MV-4-11 (cell line): ENCODE measurements at places on chromosomes 3 and 15.

DNA sequence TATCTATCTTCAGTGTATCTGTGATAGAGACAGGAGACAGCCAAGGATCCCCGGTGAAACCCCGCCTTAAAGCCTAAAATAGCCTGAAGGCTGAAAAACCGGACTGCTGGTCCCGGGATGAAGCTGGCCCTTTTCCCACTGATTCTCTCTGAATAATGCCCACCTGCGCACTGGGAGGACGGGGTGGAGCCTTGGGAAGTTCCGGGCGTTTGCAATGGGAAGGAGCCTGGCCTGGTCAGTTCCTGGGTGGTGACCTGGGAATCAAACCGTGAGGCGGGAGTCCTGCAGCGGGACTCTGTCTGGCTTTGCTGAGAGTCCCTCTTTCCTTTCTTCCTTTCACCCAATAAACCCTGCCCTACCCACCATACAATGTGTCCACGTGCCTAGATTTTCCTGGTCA lies 157.9 kb downstream of the C3orf38 start:
- DNase-seq = no peak

GRCh38 chr3:189567322-189567721 lies 63.9 kb upstream of the TP63 start:
- no peak for DNase-seq

GRCh38 chr15:90860450-90860849 lies 7.9 kb upstream of the FURIN start:
- DNase-seq = no peak

- DNase-seq = peak; percentile 22
Observed at GRCh38 chr15:87669846-87670245, 586.7 kb downstream of the NTRK3 start.

- no peak for DNase-seq
Observed at GRCh38 chr3:124800511-124801258, 70.4 kb downstream of the UMPS start.

GRCh38 chr3:107993771-107994170 lies 97.1 kb downstream of the CD47 start:
- DNase-seq = no peak

- no peak for DNase-seq
Observed at GRCh38 chr3:151550642-151551041, 89.8 kb upstream of the IGSF10 start.

- no peak for DNase-seq
Observed at GRCh38 chr3:109440353-109440752, 103.0 kb upstream of the DPPA4 start.

DNA sequence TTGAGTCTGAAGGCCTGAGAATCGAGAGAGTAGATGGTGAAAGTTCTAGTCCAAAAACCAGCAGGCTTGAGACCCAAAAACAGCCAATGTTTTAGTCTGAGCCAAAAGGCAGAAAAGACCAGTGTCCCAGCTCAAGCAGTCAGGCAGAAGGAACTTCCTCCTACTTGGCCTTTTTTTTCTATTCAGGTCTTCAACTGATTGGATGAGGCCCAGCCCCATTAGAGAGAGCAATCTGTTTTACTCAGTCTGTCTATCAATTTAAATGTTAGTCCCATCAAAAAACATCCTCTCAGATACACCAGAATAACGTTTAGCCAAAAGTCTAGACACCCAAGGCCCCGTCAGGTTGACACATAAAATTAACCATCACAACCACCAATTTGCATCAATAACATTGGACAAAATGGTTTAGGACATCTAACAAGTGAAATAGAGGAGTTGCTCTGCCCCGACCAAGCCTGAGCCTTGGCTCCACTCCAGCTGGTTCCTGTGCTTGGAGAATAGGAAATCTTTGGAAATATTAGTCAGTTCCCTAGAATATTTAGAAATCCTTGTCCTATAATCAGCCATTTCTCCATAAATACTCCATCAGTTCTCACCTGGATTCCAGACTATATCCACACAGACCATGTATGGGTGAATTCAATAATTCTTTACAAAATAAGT lies 51.4 kb upstream of the LIPC start:
- no peak for DNase-seq

DNA sequence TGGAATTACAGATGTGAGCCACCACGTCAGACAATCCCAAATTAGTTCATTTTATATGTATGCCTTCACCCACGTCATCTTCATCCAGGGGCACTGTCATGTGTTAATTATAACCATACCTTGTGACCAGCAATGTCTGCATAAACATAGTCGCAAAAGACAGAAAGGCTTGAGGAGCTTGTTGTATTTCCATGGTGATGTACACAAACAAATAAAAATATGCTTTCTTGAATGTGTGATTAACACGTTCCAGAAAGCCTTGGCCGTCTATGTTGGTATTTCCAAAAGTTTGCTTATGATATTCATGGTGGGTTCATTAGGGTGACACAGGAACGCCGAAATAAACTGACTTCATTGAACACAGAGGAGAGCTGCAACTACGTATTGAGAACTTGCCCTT lies 524.7 kb upstream of the ZNF717 start:
- no peak for DNase-seq

DNA sequence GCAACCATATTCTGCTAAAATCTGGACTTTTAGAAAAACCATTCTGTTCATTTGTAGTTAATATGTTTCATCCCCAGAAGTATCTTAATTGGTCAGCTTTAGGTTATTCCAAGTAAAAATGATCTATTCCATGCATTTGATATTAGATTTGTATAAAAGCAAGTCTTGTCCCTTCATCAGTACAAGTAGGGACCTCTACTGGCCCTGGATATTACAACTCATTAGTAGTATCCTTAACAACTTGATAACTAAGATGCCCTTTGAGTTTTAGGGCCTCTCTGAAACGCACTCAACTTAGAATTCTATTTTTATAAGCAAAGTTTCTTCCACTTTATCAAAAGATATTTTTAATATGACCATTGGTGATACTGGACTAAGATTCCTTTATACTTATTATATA lies 25.3 kb upstream of the SELENOT start:
- no peak for DNase-seq

DNA sequence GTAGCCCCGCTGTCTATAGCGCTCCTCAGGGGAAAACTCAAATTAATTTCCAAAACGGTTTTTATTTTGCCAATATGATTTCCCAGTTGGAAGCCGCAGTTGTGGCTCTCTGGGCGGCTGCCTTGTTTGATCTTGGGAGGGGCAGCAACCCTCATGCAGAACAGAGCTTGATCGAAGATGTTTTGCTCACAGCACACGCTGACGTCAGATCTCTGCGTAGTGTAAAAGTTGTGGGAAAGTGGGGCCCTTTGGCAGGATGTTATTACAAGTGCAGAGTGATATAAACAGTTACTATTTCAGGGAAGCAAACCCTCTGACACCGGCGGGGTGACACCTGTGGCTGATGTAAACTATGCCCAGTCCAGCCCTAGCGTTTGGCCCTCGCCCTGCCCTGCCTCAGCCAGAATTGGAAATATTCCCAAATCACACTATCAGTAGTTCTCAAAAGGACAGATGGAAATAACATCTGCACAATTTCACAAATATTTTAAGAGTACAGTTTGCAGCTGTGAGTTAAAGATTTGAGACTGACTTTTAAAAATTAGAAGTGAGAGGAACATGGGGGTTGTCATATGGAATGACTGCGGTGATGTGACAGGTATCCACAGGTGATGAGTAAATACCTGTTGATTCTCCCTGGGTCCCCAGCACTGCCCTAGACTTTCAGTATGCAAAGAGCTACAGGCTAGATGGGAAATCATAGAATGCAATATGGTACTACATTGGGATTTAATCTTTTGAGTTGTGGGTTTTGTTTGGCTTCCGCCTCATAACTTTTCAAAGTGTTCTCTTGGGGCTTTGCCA lies 1.7 kb downstream of the SYNM start:
- no peak for DNase-seq

GRCh38 chr3:81442758-81443456 lies 318.5 kb downstream of the GBE1 start:
- no peak for DNase-seq

DNA sequence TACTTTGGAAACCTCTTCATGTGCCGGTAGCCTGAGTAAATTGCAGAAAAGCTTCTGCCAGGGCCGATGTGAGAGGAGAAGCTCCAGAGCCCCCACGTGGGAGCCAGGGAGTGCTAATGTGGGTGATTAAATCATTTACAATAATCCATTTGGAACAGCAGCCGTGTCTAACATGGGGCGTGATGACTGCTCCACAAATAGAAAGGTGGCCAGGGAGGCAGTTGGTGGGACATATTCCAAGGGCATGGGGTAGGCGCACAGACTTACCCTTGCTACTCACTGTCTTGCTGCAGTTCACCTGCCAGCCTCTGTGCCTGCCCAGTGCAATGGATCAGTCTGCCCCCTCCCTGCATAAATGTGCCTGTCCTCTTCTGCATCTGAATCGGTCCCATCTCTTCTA lies 39.3 kb upstream of the INSYN1 start:
- no peak for DNase-seq

GRCh38 chr15:99436542-99437314 lies 129.1 kb upstream of the MEF2A start:
- no peak for DNase-seq

- DNase-seq = no peak
Observed at GRCh38 chr3:177314897-177315296, 117.6 kb upstream of the TBL1XR1 start.

- DNase-seq = no peak
Observed at GRCh38 chr3:119973018-119973646, 121.1 kb downstream of the GSK3B start.

DNA sequence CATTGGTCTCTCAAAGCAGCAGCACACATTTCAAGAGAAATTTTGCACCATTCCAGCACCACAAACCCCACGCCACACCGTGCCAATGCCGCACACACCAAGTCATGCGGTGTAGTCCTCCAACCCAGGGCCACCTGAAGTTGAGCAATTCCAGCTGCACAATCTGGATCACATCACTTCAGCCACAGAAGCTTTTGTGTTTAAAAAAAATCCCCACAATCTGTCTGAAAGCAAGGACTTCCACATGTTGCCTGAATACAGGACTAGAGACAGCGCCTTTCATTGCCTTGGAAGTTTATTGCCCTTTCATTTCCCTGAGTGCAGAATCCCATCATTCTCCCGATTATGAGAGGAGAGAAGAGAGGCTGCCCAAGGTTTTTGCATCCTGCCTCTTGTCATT lies 175.6 kb upstream of the BCL6 start:
- DNase-seq = no peak
